ENCODE measurements at places on chromosomes 12 and 14.

- no peak for DNase-seq
These were observed 580.2 kb downstream of the ETNK1 start for GRCh38 chr12:23204933-23205778.

DNA sequence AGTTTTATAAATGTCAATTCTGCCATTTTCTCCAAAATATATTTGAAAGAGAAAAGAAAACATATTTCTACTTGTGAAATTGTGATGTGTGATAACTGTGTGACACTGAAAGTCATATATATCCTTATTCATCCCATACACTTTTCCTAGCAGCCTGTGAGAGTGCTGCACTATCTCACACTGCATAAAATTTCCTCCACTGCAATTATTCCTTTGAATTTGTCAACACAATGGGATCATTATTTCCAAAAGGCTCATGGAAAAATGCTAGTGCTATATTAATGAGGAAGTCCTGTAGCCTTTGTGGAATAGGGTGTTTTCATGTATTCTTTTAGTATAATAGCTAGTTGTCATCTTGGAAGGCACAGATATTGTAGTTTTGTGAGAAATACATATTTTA, 504.1 kb downstream of the RPL10L start:
- no peak for DNase-seq

- no peak for DNase-seq
These were observed 19.4 kb downstream of the B4GALNT3 start for GRCh38 chr12:479161-479560.

GRCh38 chr14:38868399-38869290, 234.4 kb downstream of the SEC23A start:
- DNase-seq, result no peak

- DNase-seq, result no peak
These were observed 239.1 kb downstream of the FOXG1 start for GRCh38 chr14:29005647-29006046.

- DNase-seq, result no peak
These were observed 89.6 kb downstream of the TMEM132C start for GRCh38 chr12:128356547-128356946.

GRCh38 chr14:105629886-105630215, 103.5 kb downstream of the TMEM121 start:
- no peak for DNase-seq

DNA sequence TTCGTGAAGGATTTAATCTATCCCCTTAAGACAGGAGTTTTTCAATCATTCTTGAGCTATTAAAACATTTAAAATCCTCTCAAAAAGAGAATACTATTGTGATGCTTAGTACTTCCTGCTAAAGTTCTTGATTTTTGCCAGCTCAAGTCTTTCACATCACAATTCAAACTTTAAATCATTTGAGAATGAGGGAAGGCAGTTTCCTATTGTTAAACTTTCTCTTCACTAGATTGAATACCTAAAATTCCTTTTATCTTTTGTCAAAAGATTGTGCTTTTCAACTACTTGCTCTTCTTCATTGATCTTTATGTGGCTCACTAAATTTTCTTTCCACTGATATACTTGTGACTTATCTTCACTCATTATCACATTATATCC, 44.1 kb downstream of the ABCD2 start:
- DNase-seq, result no peak

Data from NCI-H1436 treated with DMSO at 0.1 percent for 48 hours (cell line).